T-cell (primary cell): ENCODE measurements at places on chromosomes 1 and 21. TPM values are rescaled to one million over a fixed set of nuclear protein-coding genes. Genes with fewer than 3 reads are reported as not detected.

Gene NUDT4B
- 0.55 TPM for total RNA-seq

Gene DLGAP3
- total RNA-seq = 0.78 TPM

Gene C1QC
- 0.62 TPM for total RNA-seq

Gene KRTAP20-3
- total RNA-seq = not detected

Gene GON4L
- total RNA-seq = 109 TPM

Gene LCE2C
- total RNA-seq = not detected

Gene MYOC
- total RNA-seq = not detected

Gene MAP3K21
- total RNA-seq = 1.4 TPM

Gene OLFML3
- 0.63 TPM for total RNA-seq

Gene LPGAT1
- total RNA-seq = 31.4 TPM

Gene RIT1
- total RNA-seq = 38.6 TPM

Gene SLC5A9
- total RNA-seq = not detected

Gene TTC39A
- total RNA-seq = 0.36 TPM

GRCh38 chr1:27521336-27521831 is 31.4 kb upstream of the WASF2 start:
- DNase-seq = peak; percentile 59

DNA sequence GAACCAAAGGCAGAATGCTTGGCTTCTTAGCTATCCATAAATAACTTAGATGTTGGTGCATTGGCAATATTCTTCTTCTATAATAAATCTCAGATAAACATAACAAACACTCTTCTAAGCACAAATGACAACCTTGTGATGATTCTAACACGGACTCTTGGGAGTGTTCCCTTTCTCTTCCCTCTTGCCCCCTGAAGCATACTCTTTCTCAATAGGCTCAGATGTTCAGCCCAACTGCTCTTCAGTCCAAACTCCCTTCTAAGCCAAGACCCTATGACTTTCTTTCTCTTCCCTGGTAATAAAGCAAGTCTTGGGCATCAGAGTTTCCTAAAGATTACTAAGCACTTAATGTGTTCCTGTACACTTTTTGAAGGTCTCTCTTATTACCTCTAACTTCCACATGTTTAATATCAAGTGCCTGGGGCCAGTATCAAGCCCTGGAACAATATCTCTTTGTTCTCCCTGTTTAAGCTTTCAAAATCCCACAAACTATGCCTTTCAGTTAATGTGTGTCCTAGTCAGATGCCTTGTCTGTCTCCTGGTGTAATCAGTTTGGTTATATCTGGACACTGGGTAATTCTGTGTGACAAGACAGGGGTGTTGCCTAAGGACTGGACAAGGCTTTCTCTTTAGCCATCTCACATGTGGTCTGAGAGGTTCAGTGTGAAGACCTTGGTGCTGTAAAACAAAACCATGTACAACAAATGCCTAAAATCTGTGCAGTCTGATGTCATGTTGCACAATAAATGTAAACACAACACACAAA is 92.9 kb upstream of the IVNS1ABP start:
- DNase-seq = no peak

DNA sequence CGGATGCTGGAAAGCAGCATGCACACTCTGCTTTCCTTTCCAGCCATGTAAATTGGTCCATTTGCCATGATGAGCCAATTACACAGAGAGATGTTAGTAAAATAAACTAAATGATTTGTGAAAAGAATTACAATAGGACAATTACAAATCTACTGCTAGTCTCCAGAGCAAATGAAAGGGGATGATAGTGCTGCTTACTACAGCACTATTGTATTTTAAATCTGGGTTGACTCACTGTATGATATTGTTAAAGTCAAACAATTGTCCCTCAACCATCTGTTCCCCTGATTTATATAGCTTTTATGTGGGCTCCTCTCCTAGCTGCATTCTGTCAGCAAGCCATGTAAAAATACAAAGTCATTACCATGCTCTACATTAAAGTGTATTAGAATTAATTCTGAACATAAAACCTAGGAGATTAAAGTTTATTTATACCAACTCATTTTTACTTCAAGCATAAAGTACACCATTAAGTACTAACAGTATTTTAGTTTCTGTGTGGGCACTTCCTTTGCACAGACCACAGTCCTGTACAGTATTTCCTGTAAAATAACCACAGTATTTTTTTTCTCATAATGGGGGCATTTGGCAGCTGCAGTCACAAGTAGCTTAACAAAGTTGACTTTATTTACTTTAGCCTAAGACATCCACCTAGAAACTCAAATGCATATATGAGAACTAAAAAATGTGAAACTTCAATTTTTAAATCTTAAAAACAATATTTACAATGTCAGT is 135.8 kb downstream of the VAV3 start:
- DNase-seq = no peak

GRCh38 chr1:64251971-64252370 is 48.5 kb downstream of the UBE2U start:
- no peak for DNase-seq

- no peak for DNase-seq
Measured at GRCh38 chr1:224528900-224529299, 87.2 kb upstream of the CNIH3 start.

DNA sequence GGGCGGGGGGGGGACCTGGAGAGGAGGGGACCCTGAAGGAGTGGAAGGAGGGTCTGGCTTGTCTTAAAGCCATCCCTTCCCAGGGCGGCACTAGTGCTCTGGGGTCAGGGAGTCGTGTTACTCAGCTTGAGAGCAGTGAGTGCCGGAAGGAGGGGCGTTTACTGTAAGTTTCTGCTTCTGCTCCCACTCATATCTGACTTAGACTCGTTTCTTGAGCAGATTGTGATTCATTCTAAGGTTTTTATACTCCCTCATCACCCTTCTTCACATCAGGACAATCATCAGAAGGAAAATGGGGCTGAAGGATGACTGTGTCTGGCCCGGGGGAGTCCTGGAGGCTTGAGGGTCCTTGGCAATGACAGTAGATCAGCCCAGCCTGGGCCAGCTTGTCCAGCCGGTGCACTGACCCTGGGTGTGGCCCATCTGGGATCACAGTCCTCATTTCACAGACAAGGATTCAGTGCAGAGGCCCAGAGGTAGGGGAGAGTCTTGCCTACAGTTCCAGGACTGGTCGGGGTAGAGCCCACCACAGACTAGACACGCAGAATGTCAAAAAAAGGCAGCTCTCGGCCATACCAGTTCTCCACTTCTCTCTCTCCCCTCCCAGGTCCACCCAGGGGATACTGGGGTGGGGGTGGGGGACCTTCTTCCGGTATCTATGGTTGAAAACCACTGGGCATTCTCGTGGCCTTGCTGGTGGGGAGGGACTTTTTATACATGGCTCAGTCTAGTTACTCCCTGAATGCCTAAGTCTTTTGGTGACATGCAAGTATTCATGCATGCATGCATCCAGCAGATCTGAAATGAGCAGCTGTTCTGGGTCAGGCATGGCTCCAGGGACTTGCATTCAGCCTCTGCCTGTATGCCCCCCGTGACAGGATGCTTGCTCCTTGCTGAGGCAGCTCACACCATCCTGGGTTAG is 5.1 kb downstream of the TNFRSF8 start:
- DNase-seq = no peak

- DNase-seq = no peak
Measured at GRCh38 chr1:157119008-157119407, 19.2 kb downstream of the ETV3 start.

- DNase-seq = no peak
Measured at GRCh38 chr1:46526691-46527291, 24.7 kb downstream of the KNCN start.

DNA sequence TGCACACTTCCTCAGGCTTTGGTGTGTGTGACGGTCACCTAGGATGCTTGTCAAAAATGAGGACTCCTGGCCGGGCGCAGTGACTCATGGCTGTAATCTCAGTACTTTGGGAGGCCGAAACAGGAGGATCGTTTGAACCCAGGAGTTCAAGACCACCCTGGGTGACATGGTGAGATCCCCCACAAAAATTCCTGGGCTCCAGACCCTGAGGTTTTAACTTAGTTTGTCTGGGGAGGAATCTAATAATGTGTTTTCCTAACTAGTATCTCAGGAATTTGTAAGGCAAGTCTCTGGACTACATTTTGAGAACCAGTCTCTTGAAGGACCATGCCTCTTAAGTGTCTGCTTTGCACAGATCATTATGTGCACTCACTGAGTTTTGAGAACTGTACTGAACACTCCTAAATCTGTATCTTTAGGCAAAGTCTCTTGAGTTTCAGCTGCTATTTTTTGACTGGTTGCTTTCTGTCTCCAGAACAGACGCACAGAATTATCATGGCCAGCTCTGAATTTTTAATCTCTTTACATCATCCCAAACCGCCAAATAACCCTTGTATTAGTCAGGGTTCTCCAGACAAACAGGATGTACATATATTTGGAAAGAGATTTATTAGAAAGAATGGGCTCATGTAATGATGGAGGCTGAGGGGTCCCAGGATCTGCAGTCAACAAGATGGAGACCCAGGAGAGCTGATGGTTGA is 45.5 kb upstream of the VANGL1 start:
- DNase-seq = no peak

DNA sequence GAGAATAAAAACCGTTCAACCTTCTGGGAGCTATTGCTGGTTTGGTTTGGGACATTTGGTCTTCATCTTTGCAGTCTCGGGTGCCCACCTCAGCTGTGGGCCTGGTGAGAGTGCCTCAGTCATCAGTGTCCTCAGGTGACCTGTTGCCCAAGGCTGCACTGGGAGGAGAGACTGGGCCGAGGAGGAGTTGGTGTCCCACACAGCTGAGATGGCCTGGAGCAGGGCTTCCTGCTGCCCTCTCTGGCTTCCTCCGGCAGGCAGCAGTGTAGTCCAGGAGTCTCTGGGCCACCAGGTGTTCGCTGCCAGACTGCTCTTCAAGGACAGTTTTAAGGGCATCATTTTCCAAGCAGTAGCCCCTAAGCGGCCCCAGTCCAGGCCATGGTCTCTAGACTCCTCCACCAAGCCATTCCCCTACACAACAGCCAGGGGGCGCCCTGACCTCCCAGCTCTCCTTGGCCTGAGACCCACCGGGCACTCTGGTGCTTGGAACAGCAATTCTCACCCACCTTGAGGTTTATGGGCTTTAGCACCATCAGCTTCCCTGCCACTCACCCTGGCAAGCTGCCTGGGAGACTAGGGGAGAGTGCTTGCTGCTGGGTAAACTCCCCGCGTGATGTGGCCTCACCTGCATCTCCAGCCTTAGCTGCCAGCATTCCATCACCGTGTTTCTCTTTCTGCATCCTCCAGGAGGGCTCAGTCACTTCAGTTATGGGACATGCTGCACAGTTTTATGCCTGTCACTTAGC is 9.1 kb upstream of the SYTL1 start:
- peak; percentile 29 for DNase-seq

DNA sequence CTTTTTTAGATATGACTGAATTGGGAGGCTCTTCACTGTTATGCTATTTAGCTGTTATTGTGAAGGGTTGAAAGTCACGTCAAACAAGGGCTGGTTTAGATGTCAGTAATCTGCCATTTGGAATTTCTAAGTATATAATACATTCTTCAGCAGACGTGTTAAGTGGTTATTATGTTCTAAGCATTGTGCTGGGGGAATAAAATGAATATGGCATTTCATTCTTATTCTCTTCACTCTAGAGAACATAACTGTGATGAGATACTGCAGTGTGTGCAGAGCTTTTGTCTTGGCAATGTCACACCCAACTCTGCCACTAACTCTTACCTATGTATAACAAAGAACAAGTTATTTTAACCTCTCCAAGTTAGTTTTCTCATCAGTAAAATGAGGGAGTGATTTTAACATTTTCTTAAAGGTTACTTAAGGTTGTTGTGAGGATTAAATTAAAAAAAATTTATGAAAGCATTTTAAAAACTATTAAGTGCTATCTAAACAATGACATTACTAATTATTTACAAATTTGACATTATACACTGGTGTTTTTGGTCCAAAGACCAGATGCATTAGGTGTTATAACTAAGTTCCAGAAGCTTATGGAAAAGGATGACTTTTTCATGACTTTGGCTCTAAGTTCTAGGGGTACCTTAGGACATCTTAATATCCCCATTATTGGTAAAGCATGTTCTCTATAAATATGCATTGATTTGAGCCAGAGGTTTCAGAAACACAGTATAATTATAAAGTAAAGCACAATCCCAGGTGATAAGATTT is 58.3 kb downstream of the SLC30A7 start:
- DNase-seq = no peak

DNA sequence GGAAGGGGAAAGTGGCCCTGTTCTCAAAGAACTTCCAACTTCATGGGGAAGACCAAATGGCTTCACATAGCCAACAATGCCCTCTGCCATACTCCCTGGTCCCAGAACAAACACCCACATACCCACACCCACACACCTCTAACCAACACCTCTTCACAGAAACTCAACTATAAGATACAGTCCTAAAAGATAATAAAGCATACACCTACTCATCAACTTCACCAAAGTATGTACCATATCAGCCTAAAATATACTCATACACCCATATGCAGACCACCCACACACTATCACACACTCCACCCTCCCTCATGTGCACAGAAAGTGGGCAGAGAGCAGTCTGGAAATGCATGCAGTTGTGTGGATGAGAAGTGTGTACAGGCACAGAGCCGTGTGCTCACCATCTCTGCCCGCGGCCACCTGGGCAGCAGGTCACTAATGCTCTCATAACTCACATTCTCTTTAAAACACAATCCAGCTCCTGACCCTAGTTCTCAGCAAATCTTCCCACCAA is 27.7 kb downstream of the IQGAP3 start:
- no peak for DNase-seq

DNA sequence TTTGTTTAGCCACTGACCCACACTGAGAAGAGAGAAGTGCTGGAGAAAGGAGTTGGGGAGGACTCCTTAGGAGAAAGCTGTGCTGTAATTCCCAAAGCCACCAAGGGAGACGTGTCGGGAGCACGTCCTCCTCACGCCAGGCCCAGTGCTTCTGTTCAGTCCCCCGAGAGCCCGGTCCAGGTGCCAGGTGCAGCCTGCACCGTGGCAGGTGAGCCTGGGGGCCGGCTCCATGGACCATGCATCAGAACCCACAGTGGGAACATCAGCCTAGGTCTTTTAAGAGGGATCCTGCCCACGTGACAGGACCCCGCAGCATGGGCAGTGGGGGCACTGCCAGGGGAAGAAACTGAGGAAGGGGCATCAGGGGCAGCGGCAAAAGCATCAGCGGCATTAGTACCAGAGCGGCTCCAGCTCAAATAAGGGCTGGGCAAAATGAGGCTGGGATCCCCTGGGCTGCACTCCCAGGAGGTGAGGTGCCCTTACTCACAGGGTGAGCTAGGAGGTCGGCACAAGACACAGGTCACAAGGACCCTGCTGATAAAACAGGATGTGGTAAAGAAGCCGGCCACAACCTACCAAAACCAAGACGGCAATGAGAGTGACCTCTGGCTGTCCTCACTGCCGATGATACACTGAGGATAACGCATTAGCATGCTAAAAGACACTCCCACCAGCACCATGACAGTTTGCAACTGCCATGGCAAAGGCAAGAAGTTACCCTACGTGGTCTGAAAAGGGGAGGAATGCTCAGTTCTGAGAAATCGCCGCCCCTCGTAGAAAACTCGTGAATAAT is 24.6 kb upstream of the PRDM15 start:
- DNase-seq = no peak

- DNase-seq = no peak
Measured at GRCh38 chr1:156641761-156642264, at the start of gene BCAN. TSS of gene BCAN (plus strand) at chr1:156642117. CDS start at chr1:156646055, 3,938 bp downstream.

- no peak for DNase-seq
Measured at GRCh38 chr1:86339014-86339812, 56.9 kb downstream of the ODF2L start.

- DNase-seq = no peak
Measured at GRCh38 chr1:15799004-15799867, 8.2 kb downstream of the UQCRHL start.
